NCI-H2107 (cell line): ENCODE measurements at places on chromosomes 7 and 10.

DNA sequence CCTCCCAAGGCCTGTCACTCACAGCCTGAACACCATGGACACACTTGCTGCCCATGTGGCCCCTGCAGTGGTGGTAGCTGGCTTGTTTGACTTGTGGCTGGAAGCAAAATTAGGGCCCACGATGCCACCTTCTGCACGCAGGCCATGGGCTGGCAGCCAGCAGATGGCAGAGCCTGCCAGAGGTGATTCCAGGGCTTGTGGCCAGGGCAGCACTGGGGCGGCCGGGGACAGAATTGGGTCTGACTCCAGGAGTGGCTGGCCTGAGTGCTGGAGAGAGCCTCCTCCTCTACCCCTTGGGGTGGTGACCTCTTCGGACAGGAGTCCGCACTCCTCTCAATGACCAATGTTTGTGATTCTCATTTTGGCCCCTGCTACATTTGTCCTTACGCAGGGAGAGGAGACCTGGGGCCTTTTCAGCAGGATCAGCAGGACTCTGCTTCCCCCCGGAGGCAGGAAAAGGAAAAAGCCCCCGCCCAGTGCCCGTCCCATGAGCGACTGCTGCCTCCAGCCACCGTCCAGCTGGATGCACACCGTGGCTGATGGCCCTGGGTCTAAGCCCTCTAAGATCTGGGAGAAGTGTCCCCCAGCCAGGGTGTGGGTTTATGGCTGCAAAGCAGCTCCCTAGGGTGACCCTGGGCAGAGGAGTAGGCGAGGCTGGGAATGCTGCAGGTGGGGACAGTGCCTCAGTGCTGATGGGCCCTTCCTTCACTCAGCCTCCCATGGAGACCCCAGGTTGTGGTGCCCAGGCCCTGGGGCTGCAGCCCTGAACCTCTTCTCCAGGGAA lies 26.5 kb downstream of the DNAJB12 start:
- DNase-seq = no peak

GRCh38 chr10:74585231-74586087 lies 240.9 kb upstream of the KAT6B start:
- DNase-seq = peak; percentile 64

GRCh38 chr7:11127114-11127785 lies 153.6 kb downstream of the PHF14 start:
- DNase-seq = no peak

- DNase-seq = no peak
Measured at GRCh38 chr10:124874-125273, 10.4 kb upstream of the ZMYND11 start.

DNA sequence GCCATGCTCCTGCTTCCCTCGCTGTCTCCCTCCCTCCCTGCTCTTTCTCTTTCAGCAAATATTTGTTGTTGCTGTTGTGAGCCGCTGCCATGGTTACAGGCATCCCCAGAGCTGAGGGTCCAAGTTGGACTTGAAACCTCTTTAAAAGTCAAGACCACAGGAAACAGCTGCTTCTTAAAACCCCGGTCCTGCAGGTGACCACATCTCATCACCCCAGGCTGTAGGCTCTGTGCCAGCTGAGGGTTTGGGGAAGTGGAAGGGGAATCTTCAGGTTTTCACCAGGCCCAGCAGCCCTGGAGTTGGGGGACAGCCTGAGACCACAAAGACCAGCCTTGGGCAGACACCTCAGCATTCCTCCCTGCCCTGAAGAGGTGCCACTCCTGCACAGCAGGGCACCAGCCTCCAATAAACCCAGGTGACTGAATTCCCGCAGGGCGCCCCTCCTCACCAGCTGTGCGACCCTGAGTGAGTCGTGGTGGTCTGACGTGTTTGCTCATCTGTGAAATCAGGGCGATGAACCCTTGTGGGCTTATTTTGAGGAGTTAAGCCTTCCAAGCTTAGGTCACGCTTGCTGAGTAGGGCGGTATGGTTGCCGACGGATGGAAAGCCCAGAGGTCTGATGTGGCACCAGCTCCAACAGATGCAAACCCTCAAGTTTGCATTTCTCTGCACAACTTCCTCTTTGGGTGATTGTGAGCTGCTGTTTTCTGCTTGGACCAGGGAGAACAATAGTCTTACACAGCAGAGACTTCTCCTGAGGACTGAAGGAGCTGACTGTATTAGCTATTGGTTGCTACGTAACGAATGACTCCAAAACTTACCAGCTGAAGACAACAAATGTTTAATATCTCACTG lies 24.8 kb downstream of the NPTX2 start:
- DNase-seq = peak; percentile 33

GRCh38 chr7:41877118-41877517 lies 174.2 kb upstream of the INHBA start:
- no peak for DNase-seq

- DNase-seq = no peak
Measured at GRCh38 chr10:13969792-13970140, 361.0 kb downstream of the FRMD4A start.

DNA sequence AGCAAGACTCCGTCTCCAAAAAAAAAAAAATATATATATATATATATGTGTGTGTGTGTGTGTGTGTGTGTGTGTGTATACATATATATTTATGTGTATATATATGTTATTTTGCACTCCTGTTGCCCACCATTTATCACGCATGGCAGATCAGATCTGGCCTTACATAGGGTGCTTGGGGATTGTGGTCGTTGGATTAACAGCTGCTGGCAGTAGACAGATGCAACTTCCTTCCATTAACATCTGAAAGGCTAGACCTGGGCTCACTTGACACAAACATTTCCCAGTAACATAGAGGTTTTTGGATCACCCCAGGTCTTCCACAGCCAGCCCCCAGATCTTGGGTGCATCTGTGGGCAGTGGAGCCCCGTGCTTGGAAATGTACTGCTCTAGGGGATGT lies 40.8 kb upstream of the DLD start:
- DNase-seq = no peak
